DMS 273 treated with DMSO at 0.1 percent for 48 hours (cell line): ENCODE measurements at places on chromosomes 4 and X.

GRCh38 chr4:62523256-62523655, 1323.1 kb downstream of the ADGRL3 start:
- DNase-seq = no peak

DNA sequence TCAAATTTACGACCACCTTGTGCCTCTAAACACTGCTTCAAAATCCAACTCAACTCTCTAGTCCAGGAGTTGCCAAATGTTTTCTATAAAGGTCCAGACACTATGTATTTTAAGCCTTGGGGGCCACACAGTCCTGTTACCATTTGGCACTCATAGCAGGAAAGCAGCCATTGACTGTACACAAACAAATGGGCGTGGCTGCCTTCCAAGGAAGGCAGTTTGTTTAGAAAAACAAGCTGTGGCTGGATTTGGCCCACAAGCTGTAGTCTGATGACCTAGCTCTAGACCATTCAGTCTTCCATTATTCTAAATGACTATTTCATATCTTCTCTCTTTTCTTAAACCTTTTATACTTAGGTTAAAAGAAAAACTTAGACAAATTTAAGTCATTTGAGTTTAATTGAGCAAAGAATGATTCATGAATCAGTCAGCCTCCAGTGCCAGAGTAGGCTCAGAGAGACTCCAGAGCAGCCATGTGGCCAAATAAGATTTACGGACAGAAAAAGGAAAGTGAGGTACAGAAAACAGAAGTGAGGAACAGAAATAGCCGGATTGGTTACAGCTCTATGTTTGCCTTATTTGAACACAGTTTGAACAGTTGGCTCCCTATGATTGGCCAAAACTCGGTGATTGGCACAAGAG, 825.8 kb upstream of the LCORL start:
- no peak for DNase-seq

GRCh38 chr4:119268466-119268865, 53.5 kb downstream of the FABP2 start:
- no peak for DNase-seq

GRCh38 chrX:150868625-150869024, 29.8 kb downstream of the CD99L2 start:
- DNase-seq = no peak

- no peak for DNase-seq
Measured at GRCh38 chr4:140343303-140343702, 30.1 kb upstream of the SCOC start.

- no peak for DNase-seq
Measured at GRCh38 chrX:13747836-13748235, 13.3 kb downstream of the OFD1 start.

DNA sequence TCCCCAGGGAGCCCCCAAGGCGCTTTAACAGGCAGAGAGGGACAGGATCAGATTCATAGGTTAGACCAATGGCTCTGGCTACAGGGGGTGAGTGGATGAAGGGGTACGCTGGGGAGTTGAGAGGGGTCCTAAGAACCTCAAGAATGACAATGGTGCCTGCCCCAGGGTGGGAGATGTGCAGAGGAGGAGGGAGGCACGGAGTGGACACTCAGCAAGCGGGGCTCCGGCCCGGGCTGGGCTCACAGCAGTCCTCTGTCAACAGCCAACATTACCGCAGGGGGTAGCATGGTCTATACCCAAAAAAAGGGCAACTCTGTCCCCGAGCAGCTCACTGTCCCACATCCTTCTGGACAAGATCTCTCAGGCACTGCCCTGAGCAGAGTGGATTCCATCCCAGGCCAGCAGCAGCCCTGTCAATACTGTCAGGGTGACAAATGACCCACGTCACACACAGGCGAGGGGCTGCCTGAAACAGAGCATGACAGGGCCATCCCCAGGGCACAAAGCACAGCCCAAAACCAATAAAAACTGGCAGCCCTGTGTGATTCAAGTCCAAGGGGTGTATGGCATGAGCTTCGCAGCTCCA, 47.7 kb upstream of the PPP2R2C start:
- no peak for DNase-seq

DNA sequence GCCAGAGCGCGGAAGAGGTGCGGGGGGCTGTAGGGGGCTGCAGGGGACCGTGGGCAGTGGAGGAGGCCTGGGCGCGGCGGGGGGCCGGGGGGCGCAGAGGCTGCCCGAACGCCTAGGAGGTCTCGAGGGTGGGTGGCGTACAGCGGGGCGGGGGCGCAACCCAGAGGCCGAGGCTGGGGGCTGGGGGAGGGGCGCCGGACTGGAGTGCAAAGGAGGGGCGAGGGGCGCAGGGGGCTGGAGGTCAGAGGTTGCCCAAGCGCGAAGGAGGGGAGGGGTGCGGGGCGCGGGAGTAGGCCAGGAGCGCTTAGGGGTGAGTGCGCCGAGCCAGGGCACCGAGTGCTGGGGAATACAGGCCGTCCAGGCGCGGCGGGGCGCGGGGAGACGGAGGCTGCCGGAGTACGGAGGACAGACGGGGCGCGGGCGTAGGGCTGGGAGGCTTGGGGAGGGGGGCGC, 255 bp downstream of the GYG2 start:
- DNase-seq = no peak

GRCh38 chr4:9781343-9782135, at the start of gene DRD5:
Gene DRD5, plus strand, starts transcription at chr4:9781634. Its CDS starts 396 bp downstream, at chr4:9782030.
- DNase-seq = no peak

GRCh38 chr4:17347445-17347844, 164.4 kb downstream of the QDPR start:
- DNase-seq = peak; percentile 10

GRCh38 chr4:48243887-48244286, 25.8 kb downstream of the TEC start:
- no peak for DNase-seq

- no peak for DNase-seq
Measured at GRCh38 chr4:8218371-8219031, 19.4 kb downstream of the SH3TC1 start.

DNA sequence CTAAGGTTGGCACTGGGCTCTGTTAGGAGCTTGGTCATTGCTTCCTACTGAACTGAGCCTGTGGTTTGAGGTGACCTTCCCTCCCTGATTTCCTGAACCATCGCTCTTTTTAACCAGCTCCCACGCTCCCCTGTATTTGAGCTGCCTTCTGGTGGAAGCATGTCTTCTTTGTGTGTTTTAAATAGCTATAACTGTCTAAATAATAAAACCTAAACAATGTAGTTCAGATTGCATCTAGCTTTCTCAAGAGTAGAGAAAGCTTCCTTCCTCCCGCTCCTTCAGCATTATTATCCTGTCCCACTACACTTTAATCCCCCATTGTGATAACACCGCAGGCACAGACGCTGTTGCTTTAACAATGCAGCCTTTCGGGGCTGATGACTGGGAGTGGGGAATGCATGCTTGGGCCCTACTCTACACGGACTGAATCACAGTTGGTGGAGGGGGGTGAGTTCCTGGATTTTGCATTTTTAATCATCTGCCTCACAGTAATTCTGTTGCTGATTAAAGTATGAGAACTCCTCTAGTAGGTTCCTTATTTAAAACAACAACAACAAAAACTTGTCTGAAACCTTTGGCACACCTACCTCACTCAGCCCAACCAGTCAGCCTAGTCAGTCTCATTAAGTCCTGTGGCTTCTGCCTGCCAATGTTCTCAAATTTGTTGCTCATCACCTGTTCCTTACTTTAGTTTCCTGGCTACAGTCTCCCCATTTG, 6.6 kb downstream of the SMS start:
- no peak for DNase-seq

DNA sequence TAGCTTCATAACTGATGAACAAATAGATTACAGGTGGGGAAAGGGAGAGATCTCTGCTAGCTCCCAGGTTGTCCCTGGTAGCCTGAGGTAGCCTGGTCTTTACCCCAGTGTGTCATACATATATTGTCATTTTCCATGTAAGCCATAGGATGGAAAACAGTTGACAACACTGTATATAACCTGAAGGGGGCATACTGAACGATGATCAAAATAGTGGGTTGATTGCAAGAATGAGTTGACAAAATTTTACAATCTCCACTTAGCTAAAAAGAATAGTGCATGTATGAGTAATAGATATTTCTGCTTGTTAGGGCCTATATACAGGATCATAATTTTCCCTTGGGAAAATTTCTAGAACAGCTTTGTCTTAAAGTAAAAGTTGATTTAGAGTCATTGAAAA, 304.1 kb upstream of the HAND2 start:
- DNase-seq = no peak

DNA sequence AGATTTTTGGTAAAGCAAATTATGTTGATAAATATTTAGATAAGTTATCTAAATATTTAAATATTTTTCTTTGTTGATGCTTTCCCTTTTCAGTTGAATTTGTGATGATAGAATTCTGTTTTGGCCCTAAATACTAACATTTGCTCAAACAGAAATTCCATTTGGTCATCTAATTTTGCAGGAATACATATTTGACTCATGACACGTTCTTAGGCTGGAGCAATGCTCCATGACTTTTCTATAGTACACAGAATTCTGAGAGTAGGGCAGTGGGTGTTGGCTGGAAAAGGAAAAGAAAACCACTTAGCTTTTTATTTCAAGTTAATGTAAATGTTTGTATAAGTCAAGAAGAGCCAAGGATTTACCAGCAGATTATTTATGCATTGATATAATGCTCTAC, 58.6 kb upstream of the GK2 start:
- DNase-seq = no peak
